ENCODE measurements at places on chromosomes 1 and 21.
A peak's percentile ranks its signal among the peaks of the same experiment; 100 is the strongest.

DNA sequence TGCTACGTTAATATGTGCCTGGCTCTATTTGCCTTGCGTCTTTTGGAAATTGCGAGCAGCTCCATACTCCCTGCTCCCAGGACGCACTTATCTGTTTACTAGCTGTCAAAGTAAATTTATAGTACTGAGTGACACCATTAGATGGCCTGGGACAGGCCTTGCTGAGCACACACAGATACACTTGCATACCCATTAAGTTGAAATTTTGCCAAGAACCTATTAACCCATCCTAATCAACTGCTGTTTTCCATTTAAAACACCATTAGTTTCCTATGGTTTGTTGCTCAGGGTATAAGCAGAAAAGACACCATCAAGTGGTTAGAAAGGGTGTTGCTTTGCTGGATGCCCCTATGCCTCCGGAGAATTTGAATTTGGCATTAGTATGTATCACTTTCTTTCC is 187.3 kb downstream of the SLC44A5 start:
- DNase-seq = peak; percentile 25

DNA sequence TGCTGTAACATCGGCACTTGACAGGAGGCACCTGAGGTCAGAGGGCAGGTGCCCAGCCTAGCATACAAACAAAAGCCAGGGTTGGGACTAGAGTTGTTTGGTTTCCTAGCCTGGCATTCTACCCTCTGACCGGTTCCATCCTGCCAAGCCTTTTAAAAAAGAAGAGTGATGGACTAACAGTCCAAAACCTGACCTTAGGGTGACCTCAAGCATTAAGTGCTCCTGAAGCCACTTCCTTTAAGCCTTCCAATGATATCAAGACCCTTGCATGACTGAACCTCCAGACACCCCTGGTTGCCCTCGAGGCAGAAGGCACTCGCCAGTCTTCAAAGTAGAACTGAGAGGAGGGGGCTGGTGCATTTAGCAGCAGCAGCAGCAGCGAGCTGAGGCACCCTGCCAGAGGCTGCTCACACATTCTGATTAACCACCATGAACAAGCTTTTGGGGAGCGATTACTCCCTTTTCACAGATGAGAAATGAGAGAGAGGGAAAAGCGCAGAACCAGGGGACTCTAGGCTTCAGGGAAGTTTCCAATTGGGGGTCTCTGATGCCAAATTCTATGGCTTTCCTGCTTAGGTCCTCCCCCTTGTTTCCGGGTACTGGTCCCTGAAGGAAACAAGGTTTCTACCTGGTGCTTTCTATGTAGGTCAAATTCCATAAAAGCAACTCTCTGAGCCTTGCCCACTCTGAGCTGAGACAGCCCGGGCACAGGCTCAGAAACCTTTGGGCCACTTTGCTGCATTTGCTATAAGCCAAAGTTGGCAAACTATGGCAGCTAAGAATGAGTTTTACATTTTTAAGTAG is 9.2 kb downstream of the SLC2A1 start:
- peak; percentile 49 for DNase-seq

DNA sequence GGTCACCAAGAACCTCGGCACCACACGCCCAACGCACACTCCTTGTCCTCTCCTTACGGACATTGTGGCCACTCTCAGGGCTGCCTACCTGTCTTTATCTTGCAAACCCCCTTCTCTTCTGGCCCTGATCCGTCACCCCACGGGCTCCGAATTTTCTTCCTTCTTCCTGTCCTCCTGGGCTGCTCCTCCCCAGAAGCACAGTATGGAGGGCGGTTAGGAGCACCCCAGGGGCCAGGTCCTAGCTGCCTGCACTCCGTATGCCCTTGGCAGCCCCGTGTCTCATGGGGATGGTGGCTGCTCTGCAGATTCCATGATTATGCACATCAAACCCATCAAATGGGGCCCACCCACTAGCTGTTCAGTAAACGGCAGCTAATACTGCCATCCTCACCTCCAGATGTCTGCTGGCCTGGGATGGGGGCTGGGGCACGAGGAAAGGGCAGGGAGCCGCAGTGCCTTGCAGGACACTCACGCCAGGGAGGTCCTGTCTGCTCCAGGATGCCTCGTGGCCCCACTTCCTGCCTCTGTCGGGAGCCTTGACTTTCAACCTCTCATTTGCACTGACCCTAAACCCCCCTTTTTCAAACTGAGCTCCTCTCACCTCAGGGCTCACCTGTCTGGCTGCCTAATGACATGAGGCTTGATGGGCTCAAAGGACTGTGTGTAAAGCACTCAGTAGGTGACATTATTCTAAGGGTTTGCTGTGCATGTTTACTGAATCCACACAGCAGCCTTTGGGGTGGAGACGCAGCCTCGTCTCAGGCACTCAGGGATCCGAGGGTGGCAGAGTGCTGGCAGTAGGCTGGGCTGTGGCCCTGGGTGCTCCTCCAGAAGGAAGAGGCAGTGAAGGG is 4.4 kb downstream of the TTC34 start:
- no peak for DNase-seq

- DNase-seq = no peak
These were observed 21.1 kb downstream of the ERG start for GRCh38 chr21:38477226-38477625.

- DNase-seq = peak; percentile 47
These were observed 32.1 kb downstream of the RHBG start for GRCh38 chr1:156401041-156401574.

GRCh38 chr1:21064057-21064456 is 112.6 kb downstream of the EIF4G3 start:
- DNase-seq = no peak

DNA sequence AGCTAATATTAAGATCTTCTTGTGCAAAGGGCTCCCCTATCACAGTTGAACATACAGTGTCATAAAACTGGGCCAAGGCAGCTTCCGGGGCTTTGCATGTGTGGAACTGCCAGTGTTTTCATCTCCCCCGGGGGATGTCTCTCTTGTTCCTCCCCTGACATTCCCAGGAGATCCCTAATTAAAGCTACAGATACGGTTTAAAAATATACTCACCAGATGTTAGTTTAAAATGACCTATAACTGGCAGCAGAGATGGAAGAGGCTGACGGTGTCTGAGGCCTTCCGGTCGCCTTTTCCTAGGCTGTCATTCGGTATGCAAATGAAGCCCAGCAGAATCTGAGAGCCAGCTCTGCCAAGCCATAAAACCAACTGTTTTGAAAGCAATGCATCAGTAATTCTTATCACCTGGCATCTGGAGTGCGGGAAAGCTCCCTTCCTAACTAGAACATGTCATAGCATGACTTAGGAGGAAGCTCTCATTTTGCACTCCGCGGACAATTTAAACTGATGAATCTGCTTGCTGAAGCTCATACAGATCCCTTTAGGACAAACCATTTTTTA is 436.5 kb upstream of the VAMP3 start:
- DNase-seq = peak; percentile 79

GRCh38 chr1:9324246-9325096 is 31.8 kb downstream of the SPSB1 start:
- DNase-seq = no peak

GRCh38 chr1:41394959-41395956 is 34.0 kb downstream of the FOXO6 start:
- peak; percentile 94 for DNase-seq

- DNase-seq = no peak
These were observed 11.5 kb upstream of the CFAP45 start for GRCh38 chr1:159911326-159912070.

DNA sequence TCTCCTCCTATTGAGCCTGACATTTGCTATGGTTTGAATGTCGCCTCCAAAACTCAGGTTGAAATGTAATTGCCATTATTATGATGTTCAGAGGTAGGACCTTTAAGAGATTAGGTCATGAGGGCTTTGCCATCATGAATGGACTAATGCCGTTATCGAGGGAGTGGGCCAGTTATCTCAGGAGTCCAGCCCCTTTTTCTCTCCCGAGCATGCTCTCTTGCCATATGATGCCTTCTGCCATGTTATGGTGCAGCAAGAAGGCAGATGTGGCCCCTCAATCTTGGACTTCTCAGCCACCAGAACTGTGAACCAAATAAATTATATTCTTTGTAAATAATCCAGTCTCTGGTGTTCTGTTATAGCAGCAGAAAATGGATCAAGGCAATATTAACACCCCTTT is 323.5 kb downstream of the RRAGC start:
- no peak for DNase-seq

GRCh38 chr1:112638110-112638428 is 18.4 kb downstream of the CAPZA1 start:
- no peak for DNase-seq

DNA sequence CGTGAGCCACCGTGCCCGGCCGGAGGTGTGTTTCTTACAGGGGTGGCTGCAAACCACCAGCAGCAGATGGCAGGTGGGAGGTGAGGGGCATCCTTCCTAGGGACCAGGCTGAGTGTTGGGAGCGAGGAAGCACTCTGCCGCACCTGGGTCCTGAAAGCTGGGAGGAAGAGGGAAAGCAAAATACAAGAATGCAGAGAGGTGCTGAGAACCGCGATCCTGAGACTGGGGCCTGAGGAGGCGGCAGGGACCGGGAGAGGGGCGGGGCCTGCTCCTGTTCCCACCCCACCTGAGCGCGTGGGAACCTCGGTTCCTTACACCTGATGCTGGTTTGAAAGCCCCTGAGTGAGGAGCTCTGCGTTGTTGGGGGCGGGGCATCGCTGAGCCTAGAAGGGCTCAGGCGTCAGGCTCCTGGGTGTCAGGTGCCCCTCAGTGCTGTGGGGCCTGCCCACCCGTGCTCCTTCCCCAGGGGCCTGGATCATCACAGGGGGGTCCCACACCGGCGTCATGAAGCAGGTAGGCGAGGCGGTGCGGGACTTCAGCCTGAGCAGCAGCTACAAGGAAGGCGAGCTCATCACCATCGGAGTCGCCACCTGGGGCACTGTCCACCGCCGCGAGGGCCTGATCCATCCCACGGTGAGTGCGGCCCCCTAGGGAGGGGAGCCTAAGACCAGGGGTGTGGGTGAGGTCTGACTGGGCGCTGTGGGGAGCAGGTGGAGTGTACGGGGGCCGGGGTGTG is 15.5 kb downstream of the TRPM2 start:
- DNase-seq = no peak

GRCh38 chr1:12140515-12141162 is 26.2 kb upstream of the TNFRSF1B start:
- DNase-seq = no peak

DNA sequence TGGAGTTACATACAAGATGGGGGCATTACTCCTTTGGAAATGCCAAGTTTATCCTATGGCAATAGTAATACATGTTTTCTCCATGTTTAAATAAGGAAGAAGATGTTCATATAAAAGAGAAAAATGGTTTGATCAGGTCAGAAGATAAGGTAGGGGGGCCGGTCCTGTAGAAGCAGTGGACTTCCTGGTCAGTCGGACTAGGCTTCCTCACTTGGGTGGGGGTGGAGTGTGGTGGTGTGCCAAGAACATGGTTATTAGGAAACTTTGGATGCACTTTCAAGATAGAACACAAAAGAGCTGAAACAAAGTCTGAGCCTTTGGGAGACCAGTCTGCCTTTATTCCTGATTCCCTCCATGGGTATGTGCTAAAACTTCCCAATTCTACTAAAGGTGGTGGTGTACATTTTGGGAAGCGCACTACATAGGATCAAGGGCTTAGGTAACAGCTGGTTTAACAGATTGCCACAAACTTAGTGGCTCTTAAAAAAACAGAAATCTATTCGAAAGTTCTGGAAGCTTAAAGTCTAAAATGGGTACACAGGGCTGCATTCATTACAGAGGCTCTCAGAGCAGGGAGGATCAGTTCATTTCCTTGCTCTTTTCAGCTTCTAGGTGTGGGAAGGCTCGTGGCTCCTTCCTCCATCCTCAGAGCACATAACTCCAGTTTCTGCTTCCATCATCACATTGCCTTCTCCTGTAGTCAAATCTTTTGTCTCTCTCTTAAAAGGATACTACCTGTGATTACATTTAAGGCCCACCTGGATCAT is 64.6 kb downstream of the KDM1A start:
- DNase-seq = no peak

GRCh38 chr1:152029144-152029928 is 7.5 kb downstream of the S100A11 start:
- no peak for DNase-seq

DNA sequence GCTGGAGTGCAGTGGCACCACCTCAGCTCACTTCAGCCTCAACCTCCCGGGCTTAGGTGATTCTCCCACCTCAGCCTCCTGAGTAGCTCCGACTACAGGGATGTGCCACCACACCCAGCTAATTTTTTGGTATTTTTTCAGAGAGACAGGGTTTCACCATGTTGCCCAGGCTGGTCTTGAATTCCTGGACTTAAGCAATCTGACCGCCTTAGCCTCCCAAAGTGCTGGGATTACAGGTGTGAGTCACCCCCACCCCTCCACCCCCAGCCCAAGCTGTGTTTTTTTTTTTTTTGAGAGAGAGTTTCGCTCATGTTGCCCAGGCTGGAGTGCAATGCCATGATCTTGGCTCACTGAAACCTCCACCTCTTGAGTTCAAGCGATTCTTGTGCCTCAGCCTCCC is 75.4 kb downstream of the NKAIN1 start:
- no peak for DNase-seq

GRCh38 chr1:18922319-18922726 is 20.0 kb upstream of the ALDH4A1 start:
- DNase-seq = peak; percentile 56

GRCh38 chr1:41673806-41674205 is 189.3 kb upstream of the EDN2 start:
- no peak for DNase-seq

DNA sequence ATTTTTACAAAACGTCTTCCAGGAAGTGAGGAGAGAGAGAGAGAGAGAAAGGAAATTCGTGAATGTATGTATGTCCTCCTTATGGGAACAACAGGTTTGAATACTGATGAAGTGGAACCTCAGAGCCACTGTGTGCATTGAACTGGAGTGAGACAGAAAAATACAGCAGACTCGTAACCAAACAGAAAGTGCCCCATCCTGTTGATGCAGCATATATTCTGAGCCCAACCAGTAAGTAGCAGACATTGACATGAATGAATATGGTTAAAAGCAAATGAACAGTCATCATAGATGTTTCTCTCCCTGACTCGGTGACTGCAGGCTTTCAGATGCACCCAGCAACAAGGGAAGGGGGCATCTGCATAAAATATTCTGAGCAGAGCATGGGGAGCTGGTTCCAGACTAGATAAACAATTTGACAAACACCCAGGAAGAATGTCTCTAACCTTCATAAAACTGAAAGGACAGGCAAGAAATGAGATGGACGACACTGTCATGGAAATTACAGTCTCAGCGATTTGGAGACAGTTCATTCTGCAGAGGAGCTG is 471.0 kb upstream of the PBX1 start:
- peak; percentile 6 for DNase-seq

GRCh38 chr21:14863745-14864210 is 201.0 kb downstream of the NRIP1 start:
- peak; percentile 27 for DNase-seq

- no peak for DNase-seq
These were observed 193.1 kb downstream of the RYR2 start for GRCh38 chr1:237235091-237235490.

- DNase-seq = peak; percentile 61
These were observed 858.0 kb downstream of the USP25 start for GRCh38 chr21:16587681-16588375.

GRCh38 chr1:15196807-15197530 is 43.4 kb downstream of the TMEM51 start:
- no peak for DNase-seq

GRCh38 chr1:100879422-100879821 is 15.2 kb downstream of the EXTL2 start:
- DNase-seq = no peak

Data from brain (organoid and tissue), 16 donors.